Activated T-cell treated with anti-CD3 and anti-CD28 coated beads, Interleukin-2, amount 50 U/mL, for 48 hours (primary cell): ENCODE measurements at places on chromosomes 16 and 17.

DNA sequence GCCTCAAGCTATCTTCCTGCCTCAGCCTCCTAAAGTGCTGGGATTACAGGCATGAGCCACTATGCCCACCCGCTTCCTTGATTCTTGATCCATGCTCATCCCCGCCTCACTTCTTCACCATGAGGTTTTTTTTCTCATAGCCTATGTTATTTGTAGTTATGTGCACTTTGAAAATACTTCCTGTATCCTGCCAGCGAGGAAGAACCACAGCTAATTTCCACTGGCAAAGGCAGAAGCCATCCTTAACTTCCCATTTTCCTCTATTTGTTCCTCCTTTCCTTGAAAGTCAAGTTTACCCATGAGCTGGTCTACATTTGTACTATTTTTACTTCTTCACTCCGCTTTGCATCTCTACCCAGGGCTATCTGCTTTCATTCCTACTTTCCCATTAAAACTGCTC, 189.7 kb upstream of the ZFHX3 start:
- no peak for DNase-seq

DNA sequence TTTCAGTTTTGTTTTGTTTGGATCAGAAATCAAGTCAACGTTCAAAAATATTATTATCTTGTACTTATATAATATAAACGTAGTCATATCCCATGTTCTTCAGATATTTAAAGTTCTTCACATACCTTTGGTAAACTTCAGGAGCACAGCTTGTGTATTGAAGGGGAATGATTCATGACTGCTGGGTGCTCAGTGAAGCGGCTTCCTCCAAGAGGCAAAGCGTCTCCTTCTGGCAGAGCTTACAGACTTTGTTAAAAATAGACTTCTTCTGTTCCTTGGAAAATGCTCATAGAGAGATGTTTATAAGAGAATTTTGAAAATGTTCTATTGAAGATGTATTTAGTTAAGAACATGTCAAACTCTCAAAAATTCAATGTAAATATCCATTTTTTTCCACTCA, 155.6 kb upstream of the CNTNAP4 start:
- DNase-seq = no peak

DNA sequence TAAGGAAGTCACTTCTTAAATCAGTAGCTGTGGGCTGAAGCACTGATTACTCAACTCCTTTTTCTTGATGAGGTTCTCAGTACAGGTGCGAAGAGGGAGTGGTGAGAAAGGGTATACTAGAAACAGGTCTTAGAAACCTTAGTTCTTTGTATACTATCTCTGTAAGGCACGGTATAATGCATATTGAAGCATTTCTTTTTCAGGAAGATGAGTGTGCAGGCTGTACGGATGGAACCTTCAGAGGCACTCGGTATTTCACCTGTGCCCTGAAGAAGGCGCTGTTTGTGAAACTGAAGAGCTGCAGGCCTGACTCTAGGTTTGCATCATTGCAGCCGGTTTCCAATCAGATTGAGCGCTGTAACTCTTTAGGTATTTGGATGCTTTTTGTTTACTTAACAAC, 39.2 kb downstream of the CYLD start:
- no peak for DNase-seq

GRCh38 chr16:13426269-13426668, 493.7 kb upstream of the ERCC4 start:
- no peak for DNase-seq

DNA sequence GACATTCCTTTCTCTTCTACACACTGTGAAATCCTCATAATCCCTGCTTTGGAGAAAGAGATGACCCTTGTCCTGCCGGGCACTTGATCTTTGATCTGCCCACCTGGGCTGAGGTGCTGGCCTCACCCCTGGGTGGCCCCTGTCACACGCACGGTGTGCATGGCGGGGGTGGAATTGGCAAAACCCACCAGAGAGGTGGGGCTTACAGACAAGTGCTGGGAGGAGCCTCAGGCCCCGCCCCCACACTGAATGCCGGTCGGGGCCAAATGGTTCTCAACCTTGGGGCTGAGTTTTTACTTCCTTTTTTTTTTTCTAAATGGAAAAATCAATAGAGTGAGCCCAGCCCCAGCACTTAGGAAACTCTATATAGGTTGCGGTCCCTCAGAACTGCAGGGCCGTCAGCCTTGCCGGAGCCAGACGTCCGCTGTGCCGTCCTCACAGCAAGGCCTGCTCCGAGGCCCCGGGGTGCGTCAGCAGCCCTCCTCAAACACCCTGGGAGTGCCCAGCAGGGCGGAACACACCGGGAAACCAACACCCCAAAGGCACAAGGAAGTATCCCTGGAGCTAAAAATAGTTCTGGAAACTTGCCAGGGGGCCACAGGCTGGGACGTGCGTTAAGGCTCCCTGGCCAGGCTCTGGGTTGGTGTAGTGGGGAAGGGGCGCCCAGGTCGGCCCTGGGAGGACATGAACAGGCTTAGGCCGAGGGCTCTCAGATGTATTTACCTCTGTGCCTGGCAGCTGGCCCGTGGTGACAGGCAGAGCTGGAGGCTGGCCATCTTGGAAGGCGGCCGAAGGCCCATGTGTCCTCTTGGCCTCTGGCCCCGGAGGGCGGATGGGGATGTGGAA, 11.0 kb downstream of the GPRC5C start:
- DNase-seq = no peak

- no peak for DNase-seq
Observed at GRCh38 chr17:32976131-32976530, 15.5 kb upstream of the SPACA3 start.

- no peak for DNase-seq
Observed at GRCh38 chr16:17633181-17633951, 162.6 kb upstream of the XYLT1 start.

- no peak for DNase-seq
Observed at GRCh38 chr16:80014241-80014939, 413.9 kb upstream of the MAF start.

DNA sequence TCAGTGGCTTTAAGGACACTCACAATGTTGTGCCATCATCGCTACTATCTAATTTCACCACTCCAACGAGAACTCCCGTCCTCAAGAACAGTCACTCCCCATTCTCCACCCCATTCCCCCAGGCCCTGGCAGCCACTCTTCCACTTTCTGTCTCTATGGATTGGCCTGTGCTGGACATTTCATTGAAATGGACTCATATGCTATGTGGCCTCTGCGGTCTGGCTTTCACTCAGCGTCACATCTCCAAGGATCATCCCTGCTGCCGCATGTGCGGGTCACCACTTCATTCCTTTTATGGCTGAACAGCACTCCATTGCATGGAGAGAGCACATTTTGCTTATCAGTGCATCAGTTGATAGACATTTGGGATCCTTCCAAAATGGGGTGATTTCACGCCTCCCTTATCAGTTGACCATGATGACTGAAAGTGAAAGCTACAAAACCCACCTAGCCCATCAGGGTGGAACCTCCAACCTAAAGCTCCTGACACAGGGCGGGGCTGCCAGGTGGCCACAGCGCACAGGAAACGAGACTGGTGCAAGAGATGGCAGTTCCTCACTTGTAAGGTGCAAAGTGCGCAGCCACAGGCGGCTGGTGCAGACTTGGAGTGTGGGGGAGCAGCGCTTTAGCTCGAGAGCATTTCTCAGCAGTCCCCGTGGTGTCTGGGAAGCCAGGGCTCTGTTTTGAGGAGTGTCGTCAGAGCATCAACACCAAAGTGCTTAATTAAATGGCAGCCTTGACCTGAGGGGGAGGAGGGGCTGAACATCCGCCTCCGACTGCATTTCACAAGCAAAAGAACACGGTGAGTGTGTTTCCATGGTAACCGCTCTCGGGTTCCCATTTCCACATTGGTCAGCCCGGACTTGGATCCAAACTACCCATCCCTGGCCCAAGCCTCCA, 23.8 kb downstream of the COTL1 start:
- peak; percentile 80 for DNase-seq

DNA sequence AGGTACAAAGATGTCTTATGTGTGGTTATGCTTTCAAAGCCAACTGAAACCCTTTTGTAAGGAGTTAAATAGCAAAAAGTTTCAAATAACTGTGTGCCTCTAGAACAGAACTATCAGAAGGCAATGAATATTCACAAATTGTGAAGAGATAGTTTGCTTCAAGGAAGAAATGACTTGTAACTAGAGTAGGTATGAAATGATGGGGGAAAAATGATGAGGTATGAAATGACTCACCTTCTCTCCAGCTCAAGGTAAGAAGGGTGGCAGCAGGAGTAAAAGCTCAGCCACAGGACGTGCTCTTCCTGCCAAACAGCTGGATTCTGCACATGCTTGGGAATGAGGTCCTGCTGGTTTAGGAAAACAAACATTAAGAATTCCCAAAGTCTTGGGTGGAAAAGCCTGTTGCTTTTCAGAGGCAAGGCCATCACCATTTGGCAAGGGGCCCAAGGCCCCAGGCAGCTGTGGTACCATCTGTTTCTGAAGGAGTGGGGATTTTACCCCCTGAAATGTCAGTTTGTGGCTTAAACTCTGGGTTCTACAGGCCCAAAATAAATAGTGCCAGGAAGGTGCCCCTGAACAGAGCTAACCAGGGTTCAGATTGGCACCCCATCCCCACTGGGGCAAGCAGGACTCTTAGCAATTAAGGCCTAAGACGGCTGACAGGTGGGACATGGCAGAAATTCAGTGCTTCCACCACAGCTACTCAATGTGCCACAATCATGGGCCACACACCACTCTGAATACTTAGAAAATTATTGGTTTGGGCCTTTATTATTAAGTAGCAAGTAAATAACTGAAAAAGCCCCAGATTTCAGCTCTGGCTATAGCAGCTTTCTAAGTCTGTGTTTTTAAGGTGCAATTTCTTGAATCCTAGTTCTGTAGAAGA, 13.3 kb downstream of the HERPUD1 start:
- peak; percentile 72 for DNase-seq

DNA sequence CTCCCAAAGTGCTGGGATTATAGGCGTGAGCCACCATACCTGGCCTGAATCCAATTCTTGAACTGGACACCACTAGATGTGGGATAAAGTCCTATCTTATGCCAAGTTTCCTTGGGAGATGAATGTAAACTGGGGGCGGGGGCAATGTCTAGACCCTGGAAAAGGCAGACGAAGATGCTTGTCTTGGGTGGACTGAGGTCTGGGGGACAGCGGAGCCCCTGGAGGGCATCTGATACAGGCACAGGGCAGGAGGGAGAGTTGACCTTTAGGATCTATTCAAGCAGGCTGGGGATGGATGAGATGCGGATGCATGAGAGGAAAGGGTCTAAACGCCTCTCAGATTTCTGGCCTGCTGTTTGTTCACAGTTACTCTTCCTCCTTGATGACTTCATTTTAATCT, 11.7 kb downstream of the C1QTNF1 start:
- DNase-seq = no peak

GRCh38 chr16:77273815-77274214, 74.6 kb downstream of the SYCE1L start:
- no peak for DNase-seq

DNA sequence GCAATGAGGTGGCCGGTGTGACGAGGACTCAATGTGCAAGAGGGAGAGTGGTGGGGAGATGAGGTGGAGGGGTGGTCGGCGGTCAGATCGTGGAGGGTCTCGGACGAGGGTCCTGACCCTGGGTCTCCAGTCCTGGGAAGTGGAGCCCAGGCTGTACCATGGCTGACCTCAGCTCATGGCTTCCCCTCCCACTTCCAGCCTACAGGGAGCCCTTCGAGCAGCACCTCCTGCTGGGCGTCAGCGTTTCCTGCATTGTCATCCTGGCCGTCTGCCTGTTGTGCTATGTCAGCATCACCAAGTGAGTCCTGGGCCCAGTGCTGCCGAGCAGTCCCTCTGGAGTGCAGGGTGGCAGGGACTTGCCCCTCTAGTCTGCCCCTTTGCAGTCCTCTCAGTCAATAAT, 41.8 kb downstream of the IL4R start:
- peak; percentile 74 for DNase-seq

GRCh38 chr17:32976605-32977004, 15.0 kb upstream of the SPACA3 start:
- no peak for DNase-seq

- DNase-seq = no peak
Observed at GRCh38 chr16:64181271-64181925, 940.5 kb downstream of the CDH11 start.

- DNase-seq = no peak
Observed at GRCh38 chr16:11474617-11475291, 112.0 kb downstream of the LITAF start.

DNA sequence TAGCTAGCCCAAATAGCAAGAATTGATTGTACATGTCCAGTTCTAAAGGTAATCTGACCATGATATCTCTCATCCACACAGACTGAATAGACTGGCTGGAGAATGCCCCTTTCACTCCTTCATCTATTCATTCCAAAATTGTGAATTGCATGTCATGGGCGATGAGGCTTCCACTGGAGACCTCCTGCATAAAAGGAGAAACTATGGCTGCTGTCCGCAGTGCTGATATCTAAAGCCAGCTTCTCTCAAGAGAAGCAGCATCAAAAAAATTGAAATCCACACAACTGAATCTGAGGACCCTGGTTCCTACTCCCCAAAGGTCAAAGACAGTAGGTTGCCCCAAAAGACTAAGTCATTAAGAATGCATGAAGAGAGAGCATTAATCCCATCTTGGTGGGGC, 7.9 kb upstream of the SCNN1G start:
- DNase-seq = no peak

DNA sequence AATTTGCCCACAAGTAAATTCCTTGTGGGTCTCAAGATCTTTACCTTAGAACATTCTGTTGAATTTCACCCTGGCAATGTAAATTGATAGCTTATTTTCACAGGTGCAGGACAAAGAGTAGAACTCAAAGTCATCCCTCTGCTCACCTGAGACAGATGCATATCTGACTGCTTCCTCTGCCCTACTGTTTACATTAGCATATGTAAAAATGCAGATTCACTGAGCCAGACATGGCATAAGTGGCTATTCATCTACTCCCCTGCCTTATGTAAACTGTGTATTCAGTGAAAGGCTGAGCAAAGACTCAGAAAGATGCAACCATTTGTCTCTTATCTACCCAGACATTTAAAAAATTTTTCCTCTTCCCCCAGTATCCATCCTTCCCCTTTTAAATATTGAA, 22.3 kb upstream of the MILR1 start:
- DNase-seq = no peak

GRCh38 chr16:69607674-69608073, 41.9 kb downstream of the NFAT5 start:
- no peak for DNase-seq

DNA sequence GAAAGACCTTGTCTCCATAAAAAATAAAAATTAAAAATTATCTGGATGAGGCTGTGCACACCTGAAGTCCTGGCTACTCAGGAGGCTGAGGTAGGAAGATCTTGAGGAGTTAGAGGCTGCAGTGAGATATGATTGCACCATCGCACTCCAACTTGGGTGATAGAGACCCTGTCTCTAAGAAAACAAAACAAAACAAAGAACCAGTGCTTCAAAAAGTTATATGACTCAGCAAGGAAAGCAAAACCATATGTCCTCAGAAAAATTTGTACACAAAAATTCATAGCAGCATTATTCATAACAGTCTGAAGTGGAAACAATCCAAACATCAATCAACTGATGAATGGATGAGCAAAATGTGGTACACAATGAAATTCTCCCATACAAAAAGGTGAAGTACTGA, 48.9 kb downstream of the SLFN5 start:
- DNase-seq = no peak
